ENCODE measurements at places on chromosomes 5 and 9.

DNA sequence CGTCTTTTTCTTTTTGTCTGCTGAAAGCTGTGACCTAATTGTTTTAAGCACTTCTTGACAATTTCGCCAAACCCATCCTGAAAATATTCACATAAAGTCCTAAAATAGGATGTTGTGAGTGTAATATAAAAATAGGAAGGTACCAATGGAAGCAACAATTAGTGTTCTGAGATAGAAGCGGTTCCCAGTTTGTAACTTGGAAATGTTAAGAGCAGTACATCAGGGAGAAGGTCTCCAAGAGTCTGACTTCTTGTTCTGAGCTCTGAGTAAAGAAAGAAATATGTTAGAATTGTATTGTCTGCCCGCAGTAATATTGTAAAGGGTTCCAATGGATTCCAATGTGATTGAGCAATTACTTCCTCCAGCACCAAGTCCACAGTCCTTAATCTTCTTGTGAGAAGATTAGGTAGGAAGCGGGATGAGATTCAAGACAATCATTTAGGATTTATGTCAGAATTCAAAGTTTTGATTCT is 3.9 kb downstream of the VCAN start:
- no peak for DNase-seq

GRCh38 chr9:130362691-130363090 is 82.1 kb upstream of the ASS1 start:
- DNase-seq = no peak

DNA sequence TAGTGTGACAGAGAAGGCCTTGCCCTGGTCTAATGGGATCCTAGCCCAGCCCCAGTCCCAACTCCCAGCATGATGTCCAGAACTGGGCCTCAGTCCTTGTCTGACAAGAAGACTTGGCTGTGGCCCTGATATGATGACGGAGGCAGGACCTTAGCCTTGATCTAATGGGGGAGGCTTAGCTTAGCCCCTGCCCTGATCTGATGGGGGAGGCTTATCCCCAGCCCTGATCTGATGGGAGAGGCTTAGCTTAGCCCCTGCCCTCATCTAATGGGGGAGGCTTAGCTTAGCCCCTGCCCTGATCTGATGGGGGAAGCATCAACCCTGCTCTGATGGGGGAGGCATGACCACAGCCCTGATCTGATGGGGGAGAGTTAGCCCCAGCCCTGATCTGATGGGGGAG is 3.7 kb downstream of the PKN3 start:
- no peak for DNase-seq

DNA sequence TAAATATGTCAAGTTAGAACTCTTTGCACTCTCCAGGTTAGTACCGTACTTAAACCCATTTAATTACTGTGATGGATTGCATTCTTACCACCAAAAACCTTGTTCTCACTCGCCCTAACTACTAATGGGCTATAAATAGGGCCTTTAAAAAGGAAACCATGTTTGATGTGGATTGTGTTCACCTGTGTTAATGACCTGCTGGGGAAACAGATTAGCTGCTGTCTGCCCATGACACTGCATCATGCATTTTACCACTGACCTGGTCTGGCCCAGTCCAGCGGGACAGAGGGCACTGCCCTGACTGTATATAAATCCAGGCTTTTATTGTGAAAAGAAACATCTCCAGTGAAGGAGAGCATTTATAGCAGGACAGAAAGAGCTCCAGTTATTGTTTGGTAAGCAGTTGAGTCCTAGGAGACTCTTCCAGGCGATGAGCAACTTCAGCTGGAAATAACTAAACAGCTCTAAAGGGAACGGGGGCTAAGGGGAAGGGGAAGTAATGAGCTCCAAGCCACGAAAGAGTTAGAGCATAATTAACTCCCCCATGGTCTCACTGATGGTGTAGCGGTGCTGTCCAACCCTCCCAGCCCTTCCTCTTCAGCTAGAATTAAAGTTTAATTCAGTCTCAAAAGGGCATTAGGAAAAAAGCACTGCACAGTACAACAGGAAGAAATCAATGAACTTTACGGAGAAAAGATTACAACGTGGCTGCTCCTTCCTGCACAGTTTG is 303.1 kb downstream of the ENC1 start:
- DNase-seq = no peak

Data from NCI-H1436 (cell line).